Sigmoid colon (tissue), 7 donors: ENCODE measurements at places on chromosomes 7 and 10. TPM values are rescaled to one million over a fixed set of nuclear protein-coding genes. Genes with fewer than 3 reads are reported as not detected.

GRCh38 chr7:44673771-44674170 lies 67.3 kb downstream of the OGDH start:
- DNase-seq: no peak

DNA sequence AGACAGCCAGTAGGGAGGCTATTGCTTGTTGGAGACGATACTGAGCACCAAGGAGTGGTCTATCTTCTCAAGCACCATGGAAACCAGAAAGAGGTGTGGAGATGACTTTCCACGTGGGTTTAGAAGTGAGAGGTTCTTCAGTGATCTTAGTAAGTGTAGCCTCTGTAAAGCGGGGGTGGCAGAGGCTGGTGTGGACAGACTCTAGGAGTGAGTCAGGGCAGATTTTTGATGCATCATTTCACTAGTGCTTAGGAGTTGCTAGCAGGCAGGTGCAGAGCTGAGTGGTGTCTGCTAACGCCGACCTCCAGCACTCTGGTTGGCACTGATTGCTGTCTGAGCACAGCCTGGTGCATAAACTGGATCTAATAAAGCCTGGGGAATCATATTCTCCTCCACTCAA lies 78.4 kb upstream of the ADO start:
- no peak for DNase-seq

The FXYD4 gene
- total RNA-seq: not detected

- no peak for DNase-seq
These were observed 103.9 kb upstream of the THSD7A start for GRCh38 chr7:11935905-11936304.

- DNase-seq: peak; percentile 78
These were observed 100.7 kb upstream of the AFAP1L2 start for GRCh38 chr10:114504769-114505579.

The TRIL gene
- 2.0 TPM for total RNA-seq

DNA sequence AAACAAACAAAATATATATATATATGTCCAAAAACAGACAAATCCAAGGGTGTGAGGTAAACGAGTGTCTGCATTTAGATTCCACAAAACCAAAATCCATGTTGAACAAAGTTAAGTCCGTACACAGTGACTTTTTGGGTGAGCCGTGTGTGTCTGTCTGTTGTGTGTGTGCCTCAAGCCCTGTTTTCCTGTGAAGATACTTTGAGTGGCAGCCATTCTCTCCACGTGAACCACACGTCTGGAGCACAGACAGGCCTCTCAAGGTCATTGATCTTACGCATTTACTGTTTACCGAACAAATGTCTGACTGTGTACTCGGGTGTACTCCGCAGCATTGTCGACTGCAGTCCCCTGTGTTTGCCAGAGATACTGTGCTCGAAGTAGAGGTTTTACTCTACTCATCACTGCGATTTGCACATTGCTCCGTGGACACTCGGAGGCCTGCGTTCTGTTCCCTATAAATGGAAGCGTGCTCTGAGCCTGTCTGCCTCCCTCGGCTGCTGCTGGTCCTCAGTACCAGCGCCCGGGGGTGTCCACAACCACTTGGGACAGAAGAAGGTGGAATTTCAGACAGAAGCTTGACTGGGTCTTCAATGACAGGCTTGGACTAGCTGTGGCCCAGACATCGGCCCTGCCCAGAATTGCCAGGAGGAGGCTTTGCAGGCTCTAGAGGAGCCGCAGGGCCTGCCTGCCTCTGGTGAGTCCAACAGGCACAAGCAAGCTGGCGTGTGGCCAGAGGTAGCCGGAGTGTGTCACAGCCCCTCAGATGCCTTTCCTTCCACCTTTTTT lies 22.1 kb downstream of the CYP17A1 start:
- DNase-seq: peak; percentile 93

The NUP205 gene
- 26.3 TPM for total RNA-seq

- DNase-seq: no peak
These were observed 80.2 kb downstream of the ZEB1 start for GRCh38 chr10:31399171-31399570.

GRCh38 chr7:144854839-144855424 lies 19.1 kb upstream of the TPK1 start:
- DNase-seq: no peak

- peak; percentile 63 for DNase-seq
These were observed 41.1 kb upstream of the BMPR1A start for GRCh38 chr10:86715156-86715795.

DNA sequence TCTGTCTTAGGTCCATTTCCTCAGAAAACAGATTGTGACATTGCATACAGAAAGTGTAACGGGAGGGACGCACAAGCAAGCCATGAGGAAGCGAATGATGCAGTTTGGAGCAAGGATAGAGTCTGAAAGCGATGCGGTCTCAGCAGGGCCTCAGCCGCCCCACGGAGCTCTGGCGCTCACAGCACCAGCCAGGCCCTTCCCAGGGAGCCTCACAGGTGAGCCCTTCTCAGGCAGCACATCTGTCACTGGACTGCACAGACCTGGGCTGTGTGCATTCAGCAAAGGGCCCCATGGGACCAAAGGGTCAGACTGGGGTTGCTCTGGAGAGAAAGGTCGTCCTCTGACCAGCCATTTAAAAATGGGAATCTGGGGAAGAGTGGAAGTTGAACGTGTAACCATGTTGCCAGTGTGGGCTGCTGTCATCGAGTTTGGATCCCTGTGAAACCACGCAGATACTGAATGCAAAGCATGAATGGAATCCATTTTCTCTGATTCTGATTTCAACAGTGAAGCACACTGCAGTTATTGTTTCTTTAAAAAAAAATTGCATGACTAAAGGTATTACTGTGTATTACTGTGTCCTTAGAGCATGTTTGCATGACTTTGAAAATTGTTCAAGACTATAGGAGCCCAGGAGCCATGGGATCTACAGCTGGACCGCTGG lies 350.0 kb upstream of the AKR1E2 start:
- DNase-seq: no peak

DNA sequence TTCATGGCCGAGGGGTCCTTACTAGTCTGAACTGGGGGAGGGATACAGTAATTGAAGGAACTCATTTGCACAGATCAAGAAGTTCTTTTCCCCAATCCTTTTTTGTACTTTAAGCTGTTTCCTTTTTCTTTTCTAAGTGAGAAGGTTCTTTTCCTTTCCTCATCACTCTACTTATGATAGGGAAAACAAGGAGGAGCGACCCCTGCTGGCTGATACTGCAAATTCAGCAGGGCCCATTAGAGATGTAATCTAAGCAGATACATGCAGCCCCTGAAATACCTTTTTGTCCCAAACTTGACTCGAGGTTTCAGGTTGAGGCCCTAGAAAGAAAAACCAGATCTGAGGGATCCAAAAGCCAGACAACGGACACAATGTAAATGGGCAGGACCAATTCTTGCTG lies 305.5 kb downstream of the DNAJB9 start:
- DNase-seq: no peak

The GBX1 gene
- total RNA-seq: not detected

DNA sequence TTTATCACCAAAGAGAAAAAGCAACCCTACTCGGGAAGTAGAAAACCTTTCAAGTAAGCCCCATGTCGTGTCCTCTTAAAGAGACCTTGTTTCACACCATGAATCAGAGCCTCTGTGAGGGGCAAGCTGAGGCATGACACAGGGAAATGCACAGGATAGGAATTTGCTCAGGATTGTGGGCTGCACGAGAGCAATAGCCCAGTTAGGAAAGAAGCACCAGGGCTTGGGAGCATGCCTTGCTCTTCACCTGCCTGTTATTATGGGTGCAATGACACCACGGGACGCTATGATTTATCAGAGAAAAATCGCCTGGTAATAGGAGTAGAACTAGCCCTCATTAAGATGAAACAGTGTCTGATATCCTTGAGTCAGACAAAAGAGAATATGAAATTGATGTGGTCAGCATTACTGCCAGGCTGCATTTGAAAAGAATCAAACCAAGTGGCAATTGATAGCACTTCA lies 562.9 kb upstream of the NRP1 start:
- no peak for DNase-seq

GRCh38 chr10:130353928-130354572 lies 217.9 kb downstream of the GLRX3 start:
- no peak for DNase-seq

The LRRD1 gene
- under 0.01 TPM for total RNA-seq

- no peak for DNase-seq
These were observed 756.3 kb downstream of the REEP3 start for GRCh38 chr10:64277536-64277935.

DNA sequence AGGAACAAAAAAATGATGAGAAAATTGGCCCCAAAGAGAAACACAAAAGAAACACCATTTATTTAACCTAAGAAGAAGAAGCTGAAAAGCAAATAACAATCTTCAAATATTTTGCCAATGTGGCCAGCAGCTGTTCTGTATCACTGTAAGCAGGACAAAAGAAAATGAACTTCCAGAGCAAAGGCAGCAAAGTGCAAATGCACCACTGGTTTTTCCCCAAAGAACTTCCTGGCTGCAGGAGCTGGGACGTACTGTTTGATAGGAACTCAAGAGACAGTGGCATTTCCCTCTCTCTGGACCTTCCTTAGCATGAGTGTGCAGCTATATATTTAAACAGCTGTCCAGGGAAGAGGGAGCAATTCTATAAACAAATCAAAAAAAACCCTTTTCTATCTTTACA lies 60.4 kb downstream of the RNLS start:
- no peak for DNase-seq

DNA sequence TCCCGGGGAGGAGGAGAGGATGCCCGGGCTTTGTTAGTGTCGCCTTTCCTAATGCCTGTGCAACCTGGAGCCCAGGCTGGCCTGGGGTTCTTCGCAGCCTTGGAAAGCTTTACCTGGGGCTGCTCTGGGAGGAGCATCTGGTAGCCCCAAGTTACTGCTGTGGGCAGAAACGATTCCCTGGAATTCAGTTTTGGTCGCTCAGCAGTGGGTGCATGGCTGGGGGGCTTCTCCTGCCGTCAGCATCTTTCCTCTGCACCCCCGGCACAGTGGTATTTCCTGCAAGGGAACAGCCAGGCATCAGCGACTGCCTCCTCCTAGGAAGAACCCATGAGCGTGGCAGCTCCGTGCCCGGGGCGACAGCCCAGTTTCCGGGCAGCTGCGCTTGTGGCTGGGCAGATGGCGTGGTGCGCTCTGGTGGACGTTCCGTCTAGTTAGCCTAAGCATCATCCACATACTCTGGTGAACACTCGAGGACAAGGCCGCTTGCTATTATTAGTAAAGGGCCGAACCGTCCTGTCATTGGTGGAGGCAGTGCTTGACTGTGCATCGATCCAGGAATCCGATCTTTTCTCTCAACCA lies 107.0 kb upstream of the BTBD16 start:
- DNase-seq: no peak

The FAM241B gene
- 6.3 TPM for total RNA-seq

DNA sequence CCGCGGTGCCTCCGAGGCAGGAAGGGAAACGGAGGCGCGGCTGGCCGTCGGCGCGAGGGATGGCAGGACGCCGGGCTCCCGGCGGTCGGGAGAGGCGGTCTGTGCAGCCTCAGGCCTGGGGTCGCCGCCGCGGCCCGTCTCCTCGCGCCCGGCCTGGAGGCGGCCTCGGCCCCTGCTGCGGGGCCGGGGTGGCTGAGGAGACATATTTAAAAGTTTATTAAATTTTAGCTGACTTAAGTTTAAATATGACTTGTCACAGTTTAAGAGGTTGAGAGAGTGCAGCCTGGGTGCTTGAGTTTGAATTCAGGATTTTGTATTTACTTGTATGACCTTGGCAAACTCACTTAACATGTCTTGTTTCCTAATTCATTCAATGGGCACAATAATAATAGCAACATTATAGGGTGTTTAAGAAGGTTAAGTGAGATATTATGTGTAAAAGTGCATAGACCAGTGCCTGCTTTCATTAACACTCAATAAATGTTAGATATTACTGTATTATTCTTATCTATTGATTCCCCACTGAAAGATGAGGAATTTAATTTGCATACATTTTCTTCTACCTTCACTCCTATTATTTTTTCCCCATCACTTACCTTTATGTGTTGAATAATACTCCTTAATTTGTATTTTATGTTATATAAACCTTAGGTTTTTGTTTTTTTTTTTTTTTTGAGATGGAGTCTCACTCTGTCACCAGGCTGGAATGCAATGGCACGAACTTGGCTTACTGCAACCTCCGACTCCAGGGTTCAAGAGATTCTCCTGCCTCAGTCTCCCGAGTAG lies 718 bp downstream of the DYNC2I1 start:
- DNase-seq: no peak

- no peak for DNase-seq
These were observed 81.8 kb downstream of the SPAG6 start for GRCh38 chr10:22427101-22427500.
